Head of caudate nucleus (tissue), 42 donors: ENCODE measurements at places on chromosomes 7 and 10.
A peak's percentile ranks its signal among the peaks of the same experiment; 100 is the strongest.

GRCh38 chr10:6200734-6201515 is 1.8 kb upstream of the PFKFB3 start:
- peak; percentile 46 for DNase-seq

DNA sequence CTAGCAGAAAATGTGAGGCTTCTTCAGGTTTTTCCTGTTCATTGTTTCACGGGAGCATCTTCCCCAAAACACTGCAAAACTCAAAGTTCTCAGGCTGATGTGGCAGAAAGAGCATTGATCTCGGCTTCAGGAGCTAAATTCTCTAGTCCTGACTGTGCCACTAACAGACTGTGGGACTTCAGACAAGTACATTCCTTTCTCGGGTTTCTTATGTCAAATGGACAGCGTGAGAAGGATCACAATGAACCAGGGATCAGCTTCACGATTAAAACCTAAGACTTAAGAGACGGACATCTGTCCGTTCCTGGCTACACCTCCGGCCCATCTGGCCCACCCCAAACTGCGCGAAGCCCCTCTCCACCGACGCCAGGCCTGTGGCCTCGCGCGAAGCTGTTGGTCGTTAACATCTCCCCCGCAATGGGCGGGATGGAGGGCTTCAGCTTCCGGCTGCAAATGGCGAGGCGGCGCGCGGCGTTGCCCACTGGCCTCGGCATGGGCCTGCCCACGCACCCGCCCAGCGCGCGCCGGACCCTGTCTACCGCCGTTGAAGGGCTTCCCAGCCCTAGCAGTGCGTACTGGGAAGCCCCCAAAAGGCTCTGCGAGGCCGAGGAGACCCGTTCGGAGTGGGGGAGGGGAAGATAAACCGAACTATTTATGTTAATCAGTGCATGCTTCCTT is 549 bp upstream of the DDX50 start:
- peak; percentile 75 for DNase-seq

DNA sequence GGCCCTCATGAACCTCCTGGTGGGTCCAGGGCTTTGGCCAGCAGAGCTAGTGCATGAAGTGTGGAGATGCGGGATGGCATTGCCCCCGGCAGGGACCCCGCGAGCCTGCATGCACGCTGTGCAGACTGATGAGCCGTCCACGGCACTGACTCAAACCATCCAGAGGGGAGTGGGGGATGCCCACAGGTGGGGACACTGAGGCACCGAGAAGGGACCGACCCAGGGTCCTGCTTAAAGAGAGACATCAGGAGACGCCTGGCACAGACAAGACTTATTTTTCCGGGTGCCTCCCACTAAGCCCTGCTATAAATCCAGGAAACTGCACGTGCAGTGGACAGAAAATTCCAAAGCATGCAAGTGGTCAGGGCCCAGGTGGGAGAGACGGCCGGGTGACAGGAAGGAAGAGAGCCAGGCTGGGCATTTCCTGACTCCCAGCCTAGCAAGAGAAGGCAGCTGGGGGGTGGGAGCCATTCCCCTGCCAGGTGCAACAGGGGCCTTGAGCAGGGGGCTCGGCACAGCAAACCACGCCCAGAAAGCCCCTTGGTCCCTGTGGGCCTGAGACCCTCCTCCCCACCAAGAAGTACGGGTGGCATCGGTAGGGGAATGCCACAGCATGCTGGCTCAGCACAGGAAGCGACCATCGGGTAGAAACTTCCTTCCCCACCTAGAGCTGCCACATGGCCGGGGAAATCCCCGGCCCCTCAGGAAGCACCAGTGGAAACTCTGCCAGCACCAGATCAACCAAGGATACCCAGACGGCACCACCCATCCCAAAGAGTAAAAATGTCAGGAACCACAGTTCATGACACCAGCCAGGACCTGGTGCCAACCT is 91.5 kb downstream of the FOXL3 start:
- peak; percentile 24 for DNase-seq

DNA sequence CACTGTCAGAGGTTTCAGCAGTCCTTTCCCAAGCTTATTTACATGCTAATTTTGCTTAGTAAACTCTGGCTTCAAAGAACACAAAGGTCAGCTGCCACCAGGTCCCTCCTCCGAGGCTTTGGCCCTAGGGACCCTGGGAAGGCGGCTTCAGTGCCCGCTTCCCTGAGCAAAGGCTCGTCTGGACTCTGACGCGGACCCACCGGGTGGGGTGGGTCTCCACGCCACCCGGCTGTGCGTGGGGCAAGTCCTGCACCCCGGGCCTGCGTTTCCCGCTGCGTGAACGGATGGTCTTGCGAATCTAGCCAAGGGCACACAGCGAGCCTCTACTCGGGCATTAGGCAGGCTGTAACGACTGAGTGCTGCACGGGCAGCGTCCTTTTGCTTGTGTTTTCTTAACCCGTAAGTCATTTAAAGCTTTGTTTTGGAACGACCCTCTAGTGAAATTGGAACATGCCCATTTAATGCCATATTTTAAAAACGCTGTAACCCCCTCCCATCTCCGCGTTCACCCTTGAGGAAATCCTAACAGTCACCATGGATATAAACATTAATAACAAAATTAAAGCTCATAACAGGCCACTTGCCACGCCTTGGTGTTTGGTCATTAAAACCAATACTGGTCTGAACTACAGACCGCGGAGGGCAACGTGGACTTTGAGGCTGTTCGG is 828 bp downstream of the BNIP3 start:
- no peak for DNase-seq

DNA sequence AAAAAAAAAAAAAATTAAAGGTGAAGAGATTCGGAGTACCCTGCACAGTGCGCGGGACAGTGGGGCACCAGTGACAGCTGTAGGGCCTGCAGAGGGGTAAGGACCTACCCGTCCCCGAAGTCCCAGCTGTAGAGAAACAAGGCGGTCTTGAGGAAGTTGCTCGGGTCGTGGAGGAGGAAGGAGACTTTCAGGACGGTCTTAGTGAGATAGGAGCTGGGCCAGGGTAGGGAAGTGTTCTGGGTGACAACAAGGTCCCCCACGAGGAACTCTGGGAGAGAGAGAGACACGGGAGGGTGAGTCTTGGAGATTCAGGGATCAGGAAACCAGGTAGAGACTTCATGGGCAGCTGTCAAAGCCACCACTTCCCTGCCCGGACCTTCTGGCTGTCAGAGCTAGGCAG is 9.7 kb downstream of the TMEM130 start:
- no peak for DNase-seq

- no peak for DNase-seq
Observed at GRCh38 chr7:154943906-154944305, 59.0 kb downstream of the PAXIP1 start.

DNA sequence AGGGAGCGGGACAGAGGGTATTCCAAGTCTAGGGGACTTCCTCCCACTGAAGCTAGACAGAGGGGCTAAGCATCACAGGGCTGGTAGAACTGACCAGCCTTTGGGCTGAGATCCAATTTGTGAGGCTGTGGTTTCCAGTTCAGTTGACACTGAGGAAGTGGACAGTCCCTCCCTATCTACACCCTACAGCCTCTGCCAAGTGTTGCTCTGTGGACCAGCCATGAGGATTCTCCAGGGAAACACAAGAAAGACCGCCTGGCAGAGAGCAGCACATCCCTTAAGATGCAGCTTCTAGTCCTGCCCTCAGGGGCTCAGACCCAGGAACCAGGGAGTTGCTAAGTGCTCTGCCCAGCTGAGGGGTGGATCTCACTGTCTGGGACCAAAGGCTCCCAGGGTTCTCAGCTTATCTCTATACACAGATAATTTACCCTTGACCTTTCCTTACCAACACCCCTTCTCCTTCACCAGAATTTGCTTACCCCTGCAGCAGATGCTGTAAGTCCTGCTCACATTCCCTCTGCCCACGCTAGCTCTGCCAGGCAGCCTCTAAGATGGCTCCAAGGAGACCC is 252.0 kb downstream of the SKIDA1 start:
- DNase-seq: no peak

DNA sequence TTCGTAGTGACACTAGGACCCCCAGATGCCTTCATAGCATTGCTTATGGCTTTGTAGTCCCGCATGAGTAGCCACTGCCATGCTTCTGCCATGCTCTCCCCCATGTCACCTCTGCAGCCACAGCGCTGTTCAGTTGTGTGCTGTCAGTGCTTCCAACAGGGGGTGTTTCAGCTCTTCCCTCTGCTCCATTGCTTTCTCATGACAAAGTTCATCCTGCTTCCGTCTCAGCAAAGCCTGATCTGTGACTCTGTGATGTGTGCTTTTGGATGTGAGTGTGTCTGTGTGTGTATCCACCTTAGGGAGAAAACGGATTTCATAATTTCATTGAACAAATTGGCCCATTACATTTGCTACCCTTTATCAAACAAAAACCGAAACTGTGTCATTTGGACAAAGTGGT is 134.9 kb upstream of the SAMD8 start:
- no peak for DNase-seq

DNA sequence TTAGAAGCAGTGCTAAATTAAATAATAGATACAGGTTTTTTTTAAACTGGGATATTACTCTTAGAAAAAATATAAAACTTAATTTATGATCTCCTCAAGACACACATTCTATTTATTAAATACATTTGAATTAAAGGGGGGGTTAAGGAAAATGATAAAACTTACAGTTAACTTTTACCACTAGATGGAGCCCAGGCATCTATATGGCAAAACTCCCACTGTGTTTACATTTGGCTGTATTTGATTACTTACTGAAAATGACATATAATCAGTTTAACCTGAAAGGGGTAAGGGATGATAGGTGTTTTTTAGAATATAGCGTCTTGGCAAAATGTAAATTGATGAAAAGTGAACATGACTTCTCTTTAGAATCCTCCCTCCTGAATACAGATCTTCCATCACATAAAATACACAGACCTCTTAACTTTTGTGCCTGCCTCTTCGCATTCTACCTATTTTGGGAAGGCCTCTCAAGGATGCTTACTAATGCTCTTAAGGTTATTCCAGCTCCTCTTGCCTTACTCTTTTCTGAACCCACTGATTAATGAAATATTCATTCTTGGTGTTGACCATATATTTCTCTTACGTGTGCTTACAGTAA is 235.7 kb downstream of the AGMO start:
- no peak for DNase-seq

GRCh38 chr7:8386926-8387550 is 46.4 kb upstream of the NXPH1 start:
- no peak for DNase-seq

GRCh38 chr10:31374146-31374696 is 55.2 kb downstream of the ZEB1 start:
- DNase-seq: no peak

DNA sequence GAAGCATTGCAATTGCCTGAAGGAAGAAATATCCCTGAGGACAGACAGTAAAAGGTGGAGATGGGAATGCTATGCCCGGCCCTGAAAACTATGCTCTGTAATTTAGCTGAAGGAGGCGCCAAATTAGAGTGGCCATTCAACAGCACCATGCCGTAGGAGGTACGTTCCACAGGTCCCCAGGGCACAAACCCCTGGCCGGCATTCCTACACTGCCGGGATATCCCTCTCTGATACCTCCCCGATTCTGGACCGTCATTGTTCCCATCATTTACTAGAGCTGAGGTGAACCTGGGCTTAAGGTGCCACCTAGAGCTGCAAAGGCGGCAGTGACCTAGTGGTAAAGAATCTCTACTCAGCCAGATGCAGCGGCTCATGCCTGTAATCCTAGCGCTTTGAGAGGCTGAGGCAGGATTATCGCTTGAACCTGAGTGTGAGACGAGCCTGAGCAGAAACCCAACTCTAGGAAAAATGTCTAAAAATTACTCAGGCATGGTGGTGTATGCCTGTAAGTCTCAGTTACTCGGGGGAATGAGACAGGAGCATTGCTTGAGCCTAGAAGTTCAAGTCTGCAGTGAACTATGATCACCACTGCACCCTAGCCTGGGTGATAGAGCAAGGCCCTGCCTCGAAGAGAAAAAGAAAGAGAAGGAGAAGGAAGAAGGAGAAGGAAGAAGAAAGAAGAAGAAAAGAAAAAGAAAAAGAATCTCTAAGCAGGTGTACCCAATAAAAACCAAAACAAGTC is 53.0 kb upstream of the TNKS2 start:
- no peak for DNase-seq

DNA sequence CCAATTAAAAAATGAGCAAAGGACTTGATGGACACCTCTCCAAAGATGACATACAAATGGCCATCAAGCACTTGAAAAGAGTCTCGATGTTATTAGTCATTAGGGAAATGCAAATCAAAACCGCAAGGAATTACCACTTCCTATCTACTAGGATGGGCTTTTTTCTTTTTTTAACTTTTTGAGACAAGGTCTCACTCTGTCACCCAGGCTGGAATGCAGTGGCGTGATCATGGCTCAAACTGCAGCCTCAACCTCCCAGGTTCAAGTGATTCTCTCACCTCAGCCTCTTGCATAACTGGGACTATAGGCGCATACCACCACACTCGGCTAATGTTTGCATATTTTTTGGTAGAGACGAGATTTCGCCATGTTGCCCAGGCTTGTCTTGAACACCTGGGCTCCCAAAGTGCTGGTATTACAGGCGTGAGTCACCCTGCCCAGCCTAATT is 13.6 kb downstream of the NKX1-2 start:
- no peak for DNase-seq

DNA sequence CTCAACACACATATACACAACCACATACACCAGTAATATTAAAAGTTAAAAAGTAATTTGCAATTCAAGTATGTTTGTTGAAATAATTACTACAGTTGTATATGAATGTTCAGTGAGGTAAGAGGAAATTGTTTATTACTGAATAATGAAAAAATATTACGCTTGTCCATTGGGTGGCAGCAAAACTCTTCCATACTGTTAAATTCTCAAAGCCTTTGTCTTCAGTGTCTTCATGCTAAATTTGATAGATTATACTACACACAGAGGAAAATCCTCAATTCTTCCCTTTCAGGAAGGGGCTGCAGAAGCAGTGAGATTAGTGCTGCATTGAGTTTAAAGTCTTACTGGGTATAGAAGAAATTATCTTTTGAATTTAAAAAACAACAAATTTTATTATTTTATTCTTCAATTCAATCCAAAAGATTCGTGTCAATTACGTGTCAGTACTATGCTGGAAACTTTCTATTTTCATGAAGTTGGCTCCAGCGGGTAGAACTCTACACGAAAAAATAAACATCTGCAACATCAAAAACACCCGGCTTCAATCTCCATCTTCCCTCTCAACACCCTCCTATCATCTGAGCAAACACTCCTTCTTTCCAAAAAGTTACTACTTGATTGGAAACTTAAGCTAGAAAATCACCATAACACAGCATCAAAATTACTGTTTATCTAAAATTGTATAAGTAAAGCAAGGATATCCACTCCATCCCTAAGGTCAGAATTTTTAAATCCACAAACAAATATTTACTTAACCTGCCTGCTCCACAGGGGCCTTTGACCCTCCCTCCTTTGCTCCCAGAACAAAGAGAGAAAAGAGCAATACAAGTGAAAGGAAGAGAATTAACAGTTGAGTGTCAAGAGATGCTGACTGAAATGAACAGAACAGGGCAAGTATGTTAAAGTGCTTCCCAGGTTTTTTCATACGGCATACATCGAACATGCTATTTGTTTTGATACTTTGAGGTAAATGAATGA is 37.0 kb upstream of the TES start:
- peak; percentile 62 for DNase-seq
